Inflammatory macrophage treated with lipopolysaccharide for 4 hours (primary cell): ENCODE measurements at places on chromosomes 7 and 10.

GRCh38 chr10:84811113-84811512, 482.7 kb downstream of the CCSER2 start:
- DNase-seq: no peak

- no peak for DNase-seq
These were observed 332.4 kb downstream of the PTEN start for GRCh38 chr10:88195841-88196240.

DNA sequence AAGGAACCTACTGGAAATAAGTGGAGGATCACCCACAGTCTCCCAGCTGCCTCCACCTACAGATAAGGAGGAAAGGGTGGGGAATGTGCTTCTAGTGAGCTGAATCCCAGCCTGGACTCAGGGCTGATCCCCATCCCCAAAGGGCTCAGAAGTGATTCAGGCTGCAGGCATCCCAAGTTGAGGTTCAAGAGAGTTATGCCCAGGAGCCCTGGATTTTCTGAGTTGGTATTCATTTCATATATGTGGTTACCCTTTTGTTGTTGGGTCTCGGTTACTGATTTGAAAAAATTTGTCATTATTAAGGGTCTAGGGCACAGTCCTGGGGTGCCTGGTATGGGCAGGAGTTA, 30.0 kb upstream of the SRGN start:
- no peak for DNase-seq

DNA sequence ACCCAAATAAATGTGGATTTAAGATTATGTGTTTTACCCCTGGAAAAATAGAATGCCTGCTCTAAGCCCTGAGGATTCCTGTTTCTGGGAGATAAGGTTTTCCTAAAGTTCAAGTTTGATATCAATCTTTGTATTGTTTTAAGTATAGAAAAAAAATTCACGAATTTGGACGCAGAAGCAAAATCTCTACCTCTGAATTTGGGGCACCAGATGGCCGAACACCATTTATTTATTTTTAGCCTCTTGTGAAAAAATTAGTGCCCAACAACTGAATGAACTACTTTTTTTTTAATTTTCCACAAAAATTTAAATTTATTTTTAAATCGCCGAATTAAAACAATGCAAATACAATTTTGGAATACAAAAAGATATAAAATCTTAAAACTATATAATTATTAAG, 128.1 kb upstream of the SP4 start:
- no peak for DNase-seq
